ENCODE measurements at places on chromosomes 1 and 21.

DNA sequence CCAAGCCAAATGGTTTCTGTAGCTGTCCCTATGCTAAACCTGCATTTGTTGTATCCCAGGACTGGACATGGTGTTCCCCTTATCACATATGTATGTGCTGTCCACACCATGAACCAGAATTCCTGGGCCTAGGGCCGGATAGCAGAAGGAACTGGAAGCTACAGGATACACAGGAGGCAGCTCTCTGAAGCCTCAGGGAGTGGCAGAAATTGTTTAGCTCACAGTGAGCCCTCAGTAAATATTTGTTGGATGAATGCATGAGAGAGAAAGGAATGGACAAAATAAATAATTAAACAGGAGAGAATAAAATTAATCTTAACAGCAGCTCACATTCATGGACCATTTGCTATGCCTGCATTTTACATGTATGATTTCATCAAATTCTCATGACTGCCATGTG, 2.1 kb downstream of the NIPAL3 start:
- no peak for DNase-seq

DNA sequence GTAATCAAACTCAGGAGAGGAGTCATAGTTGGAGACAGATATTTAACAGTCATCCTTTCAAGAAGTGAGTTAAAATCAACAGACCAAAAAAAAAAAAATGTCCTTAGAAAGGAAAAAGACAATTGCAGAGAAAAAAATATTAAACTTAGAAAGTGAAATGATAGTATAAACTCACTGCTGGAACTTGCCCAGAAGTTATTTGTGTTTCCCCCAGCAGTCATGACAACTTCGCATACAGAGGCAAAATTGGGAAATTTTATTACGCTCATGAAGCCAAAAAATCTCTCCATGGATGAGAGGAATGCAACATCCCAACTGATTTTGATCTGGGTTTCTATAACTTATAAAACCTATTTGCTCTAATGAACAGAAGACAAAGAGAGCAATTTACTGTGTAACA, 198.2 kb downstream of the LRRC7 start:
- DNase-seq: no peak

DNA sequence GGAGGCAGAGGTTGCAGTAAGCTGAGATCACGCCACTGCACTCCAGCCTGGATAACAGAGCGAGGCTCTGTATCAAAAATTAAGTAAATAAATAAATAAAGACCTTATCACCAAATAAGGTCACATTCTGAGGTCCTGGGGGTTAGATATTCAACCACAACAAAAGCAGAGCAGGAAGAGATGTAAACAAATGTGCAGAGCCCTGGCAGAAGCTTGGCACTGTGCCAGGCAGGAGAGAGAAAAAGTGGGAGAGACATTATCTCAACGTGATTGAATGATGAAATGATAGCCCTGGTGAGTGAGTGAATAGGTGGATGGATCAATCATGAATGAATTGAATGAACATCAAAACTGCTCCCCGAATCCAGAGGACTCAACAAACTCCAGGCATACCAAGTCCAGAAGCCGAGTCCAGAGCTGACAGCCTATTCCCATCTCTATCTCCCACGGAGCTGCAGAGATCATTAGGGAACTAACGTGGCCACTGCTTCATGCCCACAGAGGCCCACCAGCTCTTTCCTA, 150.7 kb downstream of the TOMM20 start:
- no peak for DNase-seq

DNA sequence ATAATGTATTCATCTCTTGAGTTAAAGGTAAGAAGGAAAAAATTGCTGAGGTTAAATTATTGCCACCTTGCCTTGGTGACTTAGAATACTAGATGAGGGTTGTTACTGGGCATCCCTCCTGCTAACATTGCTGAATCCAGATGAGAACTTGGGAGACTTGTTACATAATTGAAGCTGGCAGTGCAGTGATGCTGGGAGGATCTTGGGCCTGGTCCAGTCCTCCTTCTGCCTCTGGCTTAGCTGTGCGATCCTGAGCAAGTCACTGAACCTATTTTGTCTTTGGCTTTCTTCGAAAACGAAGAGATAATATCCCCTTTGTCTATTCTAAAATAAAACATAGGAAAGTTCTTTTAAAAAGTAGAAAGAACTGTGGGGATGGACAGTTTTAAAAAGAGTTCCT, 244.9 kb upstream of the NRIP1 start:
- no peak for DNase-seq

- no peak for DNase-seq
These were observed 237.5 kb upstream of the POGK start for GRCh38 chr1:166601650-166602278.

DNA sequence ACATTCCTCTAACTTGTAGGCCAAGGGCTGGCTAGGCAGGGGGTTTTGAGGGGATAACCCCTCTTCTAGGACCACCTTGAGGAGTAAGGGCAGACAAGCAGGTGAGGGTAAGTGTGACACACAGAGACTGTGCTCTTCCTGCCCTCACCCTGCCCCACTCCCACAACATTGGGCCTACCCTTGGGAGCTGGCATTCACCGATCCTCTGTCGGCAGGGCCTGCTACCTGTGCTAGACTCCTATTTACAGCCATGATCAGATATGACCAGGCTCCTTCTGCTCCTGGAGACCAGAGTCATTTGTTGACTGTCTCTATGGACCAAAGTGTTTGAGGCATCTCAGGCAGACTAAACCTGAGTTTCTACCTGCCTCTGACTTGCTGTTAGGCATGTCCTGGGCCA, 68.3 kb downstream of the SYF2 start:
- no peak for DNase-seq

- DNase-seq: peak; percentile 87
These were observed 2.8 kb downstream of the S100A6 start for GRCh38 chr1:153532769-153533599.

- DNase-seq: no peak
These were observed 563.0 kb downstream of the LRRIQ3 start for GRCh38 chr1:73635021-73635420.

DNA sequence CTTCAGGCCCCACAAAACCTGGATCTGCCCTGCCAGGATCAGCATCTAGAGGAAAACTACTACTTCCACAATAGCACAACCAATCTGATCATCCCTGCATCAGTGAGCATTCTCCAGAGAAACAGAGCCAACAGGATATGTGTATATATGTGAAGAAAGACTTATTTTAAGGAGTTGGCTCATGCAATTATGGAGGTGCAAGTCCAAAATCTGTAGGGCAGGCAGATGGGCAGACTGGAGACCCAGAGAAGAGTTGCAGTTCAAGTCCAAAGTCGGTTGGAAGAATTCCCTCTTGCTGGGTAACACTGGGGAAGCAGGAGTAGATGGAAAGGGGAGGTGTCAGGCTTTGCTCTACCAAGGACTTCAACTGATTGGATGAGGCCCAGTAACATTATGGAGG, 4.9 kb upstream of the HENMT1 start:
- DNase-seq: no peak

GRCh38 chr21:36003776-36004175, 56.5 kb downstream of the SETD4 start:
- no peak for DNase-seq

DNA sequence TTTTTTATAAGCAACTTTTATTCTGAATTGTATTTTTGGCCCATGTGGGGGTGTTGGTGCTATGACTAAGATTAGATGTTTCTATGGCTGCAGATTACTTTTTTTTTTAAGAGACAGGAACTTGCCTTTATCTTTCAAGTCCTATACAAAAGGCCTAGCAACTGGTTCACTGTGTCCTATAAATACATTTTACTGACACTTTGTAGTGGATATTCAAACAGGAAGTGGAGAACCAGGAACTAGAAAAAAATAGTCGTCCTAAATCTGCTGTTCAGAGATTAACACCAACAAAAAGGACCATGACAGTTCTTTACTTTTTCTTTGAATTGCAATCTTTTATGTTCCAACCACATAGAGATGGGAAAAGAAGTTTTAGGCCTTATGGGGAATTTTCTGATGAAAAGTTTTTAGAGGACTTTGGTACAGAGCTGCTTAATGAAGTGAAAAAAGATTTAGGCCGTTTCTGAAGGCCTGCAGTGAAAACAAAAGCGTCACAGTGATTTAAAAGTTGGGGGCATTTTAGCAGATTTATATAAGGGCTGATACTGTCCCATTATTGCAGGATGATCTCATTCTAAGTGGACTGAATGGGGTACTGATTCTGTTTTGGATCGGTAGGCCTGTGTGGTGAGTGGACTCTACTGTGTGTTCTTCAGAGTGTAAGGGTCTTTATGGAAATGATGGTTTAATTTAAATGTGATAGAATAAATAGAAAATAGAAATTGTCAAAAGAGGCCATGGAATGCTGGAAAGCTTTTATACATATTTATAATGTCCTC, 136.4 kb upstream of the DEPDC1 start:
- DNase-seq: no peak

- DNase-seq: peak; percentile 42
These were observed 694 bp downstream of the MEAF6 start for GRCh38 chr1:37513795-37514349.

DNA sequence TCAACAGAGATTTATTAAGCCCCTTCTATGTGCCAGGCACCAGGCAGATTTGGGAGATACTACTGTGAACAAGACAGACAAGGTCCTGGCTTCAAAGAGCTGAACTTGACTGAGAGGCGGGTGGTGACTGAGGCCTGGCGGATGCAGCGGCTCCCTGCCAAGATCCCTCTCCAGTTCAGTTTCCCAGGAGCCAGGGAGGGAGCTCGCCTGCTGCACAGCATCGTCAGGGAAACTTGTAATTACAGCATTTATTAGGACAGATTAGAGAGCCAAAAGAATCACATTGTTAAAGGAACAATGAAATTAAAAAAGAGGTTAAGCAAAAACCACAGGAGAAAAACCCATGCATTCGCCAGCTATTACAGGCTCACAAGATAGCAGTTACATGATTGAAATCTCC, 55.3 kb downstream of the ETS2 start:
- DNase-seq: no peak

DNA sequence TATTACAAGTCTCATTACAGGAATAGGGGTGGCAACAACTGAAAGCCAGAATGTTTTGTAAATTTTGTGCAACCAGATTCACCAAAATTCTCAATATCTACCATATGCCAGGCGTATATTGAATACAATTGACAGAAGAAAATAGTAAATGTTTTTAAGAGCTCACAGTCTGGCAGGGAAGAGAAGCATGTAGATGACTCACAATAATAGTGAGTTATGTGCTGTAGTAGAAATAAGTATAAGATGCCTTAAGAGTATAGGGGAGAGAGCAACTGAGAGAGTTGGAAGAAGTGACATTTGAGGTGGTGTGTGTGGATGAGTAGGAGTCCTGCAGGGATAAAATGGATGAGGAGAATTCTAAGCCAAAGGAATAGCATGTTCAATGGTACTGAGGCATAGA, 170.5 kb upstream of the FGGY start:
- DNase-seq: no peak

- DNase-seq: no peak
These were observed 43.2 kb upstream of the ZNF281 start for GRCh38 chr1:200452850-200453552.

DNA sequence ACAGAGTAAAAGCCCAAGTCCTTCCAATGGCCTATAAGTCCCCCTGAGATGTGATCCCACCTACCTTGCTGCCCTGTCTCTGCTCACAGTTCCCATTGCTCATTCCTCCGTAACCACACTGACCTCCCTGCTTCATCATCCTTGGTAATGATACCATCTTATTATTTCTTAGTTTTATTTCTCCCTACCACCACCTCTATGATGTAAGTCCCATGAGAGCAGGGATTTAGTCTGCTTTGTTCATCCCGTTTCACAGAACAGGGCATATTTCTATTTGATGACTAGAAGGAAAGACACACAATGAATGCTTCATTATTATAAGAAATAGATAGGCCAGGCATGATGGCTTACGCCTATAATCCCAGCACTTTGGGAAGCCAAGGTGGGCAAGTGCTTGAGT, 22.5 kb downstream of the NIBAN1 start:
- no peak for DNase-seq

GRCh38 chr1:119001181-119002027, 13.3 kb upstream of the TBX15 start:
- DNase-seq: no peak

GRCh38 chr1:18612073-18612472, 18.6 kb upstream of the PAX7 start:
- no peak for DNase-seq

DNA sequence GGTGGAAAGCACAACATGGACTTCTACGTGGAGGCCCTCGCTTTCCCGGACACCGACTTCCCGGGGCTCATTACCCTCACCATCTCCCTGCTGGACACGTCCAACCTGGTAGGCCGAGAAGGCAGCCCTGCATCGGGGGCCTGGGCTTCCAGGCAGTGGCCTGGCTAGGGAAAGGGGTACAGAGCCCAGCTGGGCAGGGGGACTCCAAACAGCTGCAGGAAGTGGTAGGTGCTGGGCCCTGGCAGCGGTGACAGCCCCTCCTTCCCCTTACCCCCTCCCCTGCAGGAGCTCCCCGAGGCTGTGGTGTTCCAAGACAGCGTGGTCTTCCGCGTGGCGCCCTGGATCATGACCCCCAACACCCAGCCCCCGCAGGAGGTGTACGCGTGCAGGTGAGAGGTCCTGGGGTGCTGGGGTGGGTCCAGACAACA, 30.0 kb upstream of the PADI6 start:
- no peak for DNase-seq

- peak; percentile 44 for DNase-seq
These were observed 156.1 kb downstream of the KIF26B start for GRCh38 chr1:245310571-245311531.

DNA sequence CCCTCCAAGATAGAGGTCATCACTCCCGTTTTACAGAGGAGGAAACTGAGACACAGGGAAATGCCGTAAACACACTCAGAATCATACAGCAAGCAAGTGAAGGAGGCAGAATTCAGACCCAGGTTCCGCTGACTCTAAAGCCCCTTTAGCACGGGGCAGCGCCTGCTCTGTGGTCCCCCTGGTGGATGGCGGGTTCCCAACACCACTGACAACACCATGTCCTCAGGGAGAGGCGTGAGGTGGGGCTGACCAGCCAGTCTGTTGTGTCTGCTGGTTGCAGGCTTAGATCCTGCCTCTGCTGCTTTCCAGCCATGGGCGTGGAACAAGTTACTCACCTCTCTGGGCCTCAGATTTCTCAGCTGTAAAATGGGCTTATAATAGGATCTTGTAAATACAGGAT, 617.3 kb downstream of the MATN1 start:
- DNase-seq: peak; percentile 83

DNA sequence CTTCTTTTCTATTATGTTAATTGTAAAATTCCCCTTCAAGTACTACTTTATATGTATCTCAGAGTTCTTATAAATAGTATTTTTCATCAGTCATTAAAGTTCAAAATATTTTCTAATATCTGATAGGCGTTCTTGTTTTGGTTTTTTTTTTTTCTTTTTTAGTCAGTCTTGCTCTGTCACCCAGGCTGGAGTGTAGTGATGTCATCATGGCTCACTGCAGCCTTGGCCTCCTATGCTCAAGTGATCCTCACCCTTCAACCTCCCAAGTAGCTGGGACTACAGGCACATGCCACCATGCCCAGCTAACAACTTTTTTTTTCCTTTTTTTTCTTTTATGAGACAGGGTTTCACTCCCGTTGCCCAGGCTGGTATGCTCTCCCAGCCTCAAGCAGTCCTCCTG, 27.3 kb downstream of the AGMAT start:
- DNase-seq: no peak

GRCh38 chr1:23114424-23115079, 54.1 kb downstream of the LUZP1 start:
- no peak for DNase-seq

Data from glutamatergic neuron (in vitro differentiated cells).